ENCODE measurements at places on chromosomes 4 and X.

- no peak for DNase-seq
Measured at GRCh38 chr4:184288451-184289178, 70.9 kb upstream of the ENPP6 start.

DNA sequence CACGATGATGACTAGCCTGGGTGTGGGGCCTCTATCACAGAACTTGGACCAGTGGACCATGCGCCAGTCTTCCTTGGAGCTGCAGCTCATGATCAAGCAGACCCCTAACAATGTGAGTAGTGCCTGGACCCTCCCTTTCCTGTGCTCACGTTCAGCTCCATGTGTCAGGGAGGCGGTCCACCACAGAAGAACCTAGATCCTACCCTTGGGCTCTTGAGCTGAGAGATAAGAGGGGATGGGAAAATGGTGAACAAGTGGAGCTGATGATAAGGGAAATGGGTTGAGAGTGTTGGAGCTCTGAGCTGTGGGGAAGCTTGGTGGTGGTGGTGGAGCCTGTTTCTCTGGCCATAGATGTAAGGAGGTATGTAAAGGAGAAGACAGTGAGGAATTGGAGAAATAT lies 13.1 kb downstream of the MED12 start:
- no peak for DNase-seq

- DNase-seq = peak; percentile 41
Measured at GRCh38 chr4:70734168-70734954, 12.6 kb downstream of the RUFY3 start.

GRCh38 chrX:100445593-100445992 lies 35.5 kb upstream of the PCDH19 start:
- no peak for DNase-seq

GRCh38 chr4:126547352-126547751 lies 1085.4 kb upstream of the INTU start:
- no peak for DNase-seq

DNA sequence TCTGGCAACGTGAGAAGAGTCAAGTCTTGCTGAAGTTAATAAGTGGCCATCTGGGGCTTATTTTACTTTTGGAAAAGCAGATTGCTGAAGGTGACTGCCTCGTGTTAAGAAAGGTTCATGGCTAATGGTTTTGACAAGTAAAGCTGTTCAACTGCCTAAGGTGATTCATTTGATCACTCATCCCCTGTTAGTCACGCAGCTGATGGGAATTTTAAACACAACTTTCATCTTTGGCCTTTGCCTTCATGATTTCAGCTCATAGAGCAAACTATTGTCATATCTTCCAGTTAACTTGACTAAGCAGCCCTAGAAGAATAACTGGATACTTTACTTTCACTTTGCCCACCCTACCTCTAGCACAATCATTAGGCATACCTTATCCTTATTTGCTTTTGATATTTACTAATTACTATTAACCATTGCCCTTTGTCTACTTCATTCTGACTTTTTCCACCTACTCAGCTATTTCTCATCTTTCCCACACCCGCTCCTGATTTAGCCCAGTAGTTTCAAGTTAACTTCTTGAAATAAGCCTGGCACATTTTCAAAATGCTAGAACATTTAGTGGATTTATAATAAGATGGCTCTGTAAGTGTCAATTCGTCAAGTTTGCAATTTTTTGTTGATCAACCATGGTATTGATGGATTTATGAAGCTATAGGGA lies 170.6 kb upstream of the S100G start:
- no peak for DNase-seq

DNA sequence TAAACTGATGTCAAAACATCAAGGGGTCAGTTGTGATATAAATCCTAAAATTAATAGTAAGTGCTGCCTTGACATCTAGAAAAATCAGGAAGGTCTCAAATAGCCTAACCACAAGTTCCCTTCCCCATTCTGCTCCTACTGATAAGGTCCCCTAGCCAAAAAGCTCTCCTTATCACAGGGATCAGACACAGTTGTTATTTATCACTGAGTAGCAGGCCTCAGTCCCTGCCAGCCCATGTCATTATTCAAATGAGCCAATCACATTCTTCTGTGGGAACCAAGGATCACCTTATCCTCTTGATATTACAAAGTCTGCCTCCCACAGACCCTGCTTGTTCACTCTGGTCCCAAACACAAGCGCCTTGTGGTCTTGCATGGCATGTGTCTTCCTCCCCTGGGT lies 23.3 kb upstream of the TMEM255A start:
- no peak for DNase-seq

DNA sequence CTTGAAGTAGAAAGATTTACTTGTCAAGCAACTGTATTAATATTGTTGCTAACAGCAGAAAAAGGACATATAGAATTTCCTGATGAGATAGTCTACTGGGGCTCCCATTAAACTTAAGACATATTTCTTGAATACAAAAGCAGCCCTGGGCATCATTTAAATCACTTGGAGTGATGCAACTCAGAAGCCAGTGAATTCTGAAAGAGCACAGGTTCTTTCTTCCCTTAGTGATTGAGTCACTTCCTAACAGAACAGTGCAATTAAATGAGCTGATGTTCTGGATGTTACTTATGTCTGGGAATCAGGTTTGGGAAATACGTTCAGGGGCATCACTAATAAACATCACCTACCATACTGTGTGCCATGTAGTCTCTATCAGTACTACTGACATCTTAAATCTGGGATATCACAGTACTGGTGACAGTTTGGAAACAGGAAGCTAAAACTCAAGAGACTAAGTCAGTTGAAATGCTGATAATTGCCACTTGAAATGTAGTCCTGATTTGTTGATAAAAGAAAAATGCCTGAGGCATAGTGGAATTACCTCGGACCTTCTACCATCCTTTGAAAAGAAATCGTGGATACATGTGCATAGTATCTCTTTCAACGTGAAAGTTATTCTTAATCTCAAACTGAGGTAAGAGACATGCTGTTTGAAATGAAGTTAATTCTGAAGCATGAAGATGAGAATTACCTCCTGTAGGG lies 249.2 kb upstream of the GPRIN3 start:
- no peak for DNase-seq

GRCh38 chr4:6920171-6920570 lies 10.5 kb downstream of the TBC1D14 start:
- DNase-seq = no peak

GRCh38 chrX:117851025-117851424 lies 265.6 kb downstream of the KLHL13 start:
- DNase-seq = no peak

DNA sequence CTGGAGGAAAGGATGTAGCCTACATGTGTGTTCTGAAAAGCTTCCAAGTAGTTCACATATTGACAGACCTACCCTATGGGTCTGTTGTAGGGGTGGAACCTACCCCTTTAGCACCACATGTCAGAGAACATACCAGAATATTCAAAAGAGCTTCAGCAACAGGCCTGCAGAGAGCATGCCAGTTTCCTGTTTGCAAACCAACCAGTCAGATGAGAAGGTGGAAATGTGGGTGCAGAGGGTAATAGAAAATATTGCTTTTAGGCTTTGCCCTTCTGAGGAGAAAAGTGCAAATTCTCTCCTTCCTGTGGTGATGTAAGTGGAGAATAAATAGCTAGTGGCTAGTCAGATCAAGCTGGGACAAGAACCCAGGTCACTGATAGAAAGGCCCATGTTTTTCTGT lies 16.4 kb downstream of the INTS6L start:
- DNase-seq = no peak

GRCh38 chr4:163344147-163345125 lies 744 bp downstream of the NPY5R start:
- no peak for DNase-seq

DNA sequence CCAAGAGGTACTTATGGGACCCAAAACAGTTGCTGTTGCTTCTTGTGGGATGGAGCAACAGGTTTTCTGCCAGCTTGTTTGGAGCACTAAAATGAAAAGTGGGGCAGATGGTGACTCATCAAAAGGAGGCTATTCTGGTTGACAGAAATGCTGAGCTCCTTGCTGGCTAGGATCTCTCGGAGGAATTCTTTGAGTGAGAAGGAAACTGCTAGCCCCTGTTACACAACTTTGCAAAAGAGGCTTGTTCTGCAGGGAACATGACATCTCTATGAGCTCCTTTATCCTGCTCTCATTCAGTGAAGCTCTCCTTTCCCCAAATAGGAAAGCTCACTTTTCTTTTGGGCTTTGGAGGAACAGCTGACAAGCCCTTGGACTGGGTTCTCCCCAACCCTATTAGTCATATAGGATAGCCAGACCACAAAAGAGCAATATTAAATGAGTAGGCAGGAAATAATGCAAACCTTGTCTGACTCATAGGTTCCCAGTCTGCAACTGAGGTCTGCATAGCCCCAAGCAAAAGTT lies 108.3 kb downstream of the CDS1 start:
- DNase-seq = no peak

DNA sequence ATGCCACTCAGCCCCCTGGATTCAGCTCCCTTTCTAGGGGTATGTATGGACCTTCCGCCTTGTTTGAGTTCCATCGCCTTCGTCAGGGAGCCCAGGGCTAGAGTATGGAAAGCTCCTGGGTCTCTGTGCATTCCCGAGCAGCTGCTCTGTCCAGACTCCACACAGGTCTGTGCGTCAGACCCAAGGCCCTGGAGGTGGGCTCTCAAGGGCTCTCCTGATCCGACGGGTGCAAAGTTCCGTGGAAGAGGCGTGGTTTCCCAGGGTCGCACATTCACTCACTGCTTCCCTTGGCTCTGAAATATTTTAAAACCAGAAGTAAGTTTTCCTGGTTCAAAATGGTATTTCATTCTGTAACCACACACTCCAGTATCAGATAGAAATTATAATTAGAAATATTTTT lies 863.2 kb downstream of the TRIML1 start:
- no peak for DNase-seq

GRCh38 chr4:172982151-172982590 lies 186.4 kb upstream of the GALNT7 start:
- no peak for DNase-seq

- peak; percentile 57 for DNase-seq
Measured at GRCh38 chrX:40099055-40099958, 1.5 kb upstream of the BCOR start.

GRCh38 chr4:159368320-159368719 lies 265.4 kb downstream of the RAPGEF2 start:
- no peak for DNase-seq

GRCh38 chr4:139619644-139620043 lies 46.0 kb upstream of the MGST2 start:
- DNase-seq = no peak

- DNase-seq = no peak
Measured at GRCh38 chrX:149462849-149463248, 42.3 kb downstream of the IDS start.

DNA sequence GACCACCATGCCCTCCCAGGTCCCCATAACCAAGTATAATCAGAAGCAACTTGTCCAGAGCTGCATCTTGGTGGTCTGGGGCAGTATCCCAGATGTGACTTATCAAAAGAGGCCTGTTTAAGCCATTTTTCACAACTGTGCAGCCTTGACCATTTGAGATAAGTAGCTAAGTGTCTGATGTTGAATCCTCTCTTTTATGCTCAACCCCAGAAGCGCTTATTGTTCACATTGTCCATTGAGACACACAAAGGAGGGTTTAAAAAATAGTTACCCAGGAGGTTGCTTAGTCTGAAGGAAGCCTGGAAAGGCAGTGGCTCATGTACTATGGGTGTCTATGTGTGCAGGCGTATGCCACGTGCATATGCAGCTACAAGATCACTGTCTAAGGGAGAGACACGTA lies 27.0 kb downstream of the ENPP6 start:
- DNase-seq = no peak

- no peak for DNase-seq
Measured at GRCh38 chr4:71188951-71189350, 149.9 kb upstream of the SLC4A4 start.

GRCh38 chr4:95548738-95549245 lies at the start of gene UNC5C:
Gene UNC5C (minus strand): TSS chr4:95548973.
- DNase-seq = peak; percentile 9

DNA sequence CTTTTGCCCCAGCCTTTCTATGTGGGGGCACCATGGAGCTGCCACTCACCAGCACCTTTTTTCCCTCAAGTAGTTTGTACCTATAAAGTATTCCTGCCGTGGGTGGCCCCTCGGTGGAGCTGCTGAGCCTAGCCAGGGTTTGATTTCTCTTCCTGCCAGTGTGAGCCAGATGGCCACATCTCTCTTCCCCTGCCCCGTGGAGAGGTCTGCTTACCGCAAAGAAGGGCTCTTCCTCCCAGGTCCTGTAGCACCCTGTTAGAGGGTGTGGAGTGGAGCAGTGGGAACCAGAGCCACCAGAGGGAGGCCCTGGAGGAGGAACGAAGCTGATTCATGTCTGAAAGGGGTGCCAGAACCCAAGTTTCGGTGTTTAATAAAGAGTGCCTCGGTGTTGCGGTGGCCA lies 95.4 kb downstream of the PTTG2 start:
- DNase-seq = no peak

GRCh38 chrX:39484159-39485068 lies 613.3 kb downstream of the BCOR start:
- no peak for DNase-seq

- DNase-seq = no peak
Measured at GRCh38 chr4:150960079-150960478, 55.0 kb downstream of the LRBA start.

GRCh38 chr4:6548201-6548881 lies 26.6 kb upstream of the MAN2B2 start:
- DNase-seq = no peak

- DNase-seq = no peak
Measured at GRCh38 chrX:72128881-72129280, 2.8 kb downstream of the RTL5 start.

GRCh38 chr4:122668241-122668640 lies 47.4 kb upstream of the IL21 start:
- DNase-seq = no peak
